ENCODE measurements at places on chromosomes 7 and 10. TPM values are rescaled to one million over a fixed set of nuclear protein-coding genes. Genes with fewer than 3 reads are reported as not detected.
A peak's percentile ranks its signal among the peaks of the same experiment; 100 is the strongest.

The GPR37 gene
- 1.2 TPM for polyA plus RNA-seq

The PTPRZ1 gene
- 2.7 TPM for polyA plus RNA-seq

The TAF3 gene
- polyA plus RNA-seq, result 10.9 TPM

The BHLHA15 gene
- 0.19 TPM for polyA plus RNA-seq

- no peak for DNase-seq
These were observed 20.7 kb downstream of the ADRB1 start for GRCh38 chr10:114064151-114065048.

- no peak for DNase-seq
These were observed 298.7 kb downstream of the GFRA1 start for GRCh38 chr10:115974351-115974750.

DNA sequence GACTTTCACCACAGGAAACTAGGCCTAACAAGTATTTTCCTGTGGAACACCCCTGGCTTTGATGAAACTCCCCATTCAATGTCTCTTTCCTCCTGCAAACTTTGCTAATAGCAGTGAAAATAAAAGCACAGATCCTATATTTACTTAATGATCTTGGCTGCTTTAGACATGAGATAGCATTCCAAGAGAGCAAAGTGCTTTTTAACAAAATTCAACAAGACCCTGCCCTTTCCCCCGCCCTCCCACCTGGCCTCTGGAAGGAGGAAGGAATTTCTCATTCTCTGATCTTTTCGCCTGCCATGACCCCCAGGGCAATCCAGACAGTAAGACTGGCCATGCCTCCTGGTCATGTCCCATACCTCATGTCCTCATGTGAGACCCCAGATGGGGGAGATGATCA, 185.7 kb downstream of the KCNMA1 start:
- no peak for DNase-seq

DNA sequence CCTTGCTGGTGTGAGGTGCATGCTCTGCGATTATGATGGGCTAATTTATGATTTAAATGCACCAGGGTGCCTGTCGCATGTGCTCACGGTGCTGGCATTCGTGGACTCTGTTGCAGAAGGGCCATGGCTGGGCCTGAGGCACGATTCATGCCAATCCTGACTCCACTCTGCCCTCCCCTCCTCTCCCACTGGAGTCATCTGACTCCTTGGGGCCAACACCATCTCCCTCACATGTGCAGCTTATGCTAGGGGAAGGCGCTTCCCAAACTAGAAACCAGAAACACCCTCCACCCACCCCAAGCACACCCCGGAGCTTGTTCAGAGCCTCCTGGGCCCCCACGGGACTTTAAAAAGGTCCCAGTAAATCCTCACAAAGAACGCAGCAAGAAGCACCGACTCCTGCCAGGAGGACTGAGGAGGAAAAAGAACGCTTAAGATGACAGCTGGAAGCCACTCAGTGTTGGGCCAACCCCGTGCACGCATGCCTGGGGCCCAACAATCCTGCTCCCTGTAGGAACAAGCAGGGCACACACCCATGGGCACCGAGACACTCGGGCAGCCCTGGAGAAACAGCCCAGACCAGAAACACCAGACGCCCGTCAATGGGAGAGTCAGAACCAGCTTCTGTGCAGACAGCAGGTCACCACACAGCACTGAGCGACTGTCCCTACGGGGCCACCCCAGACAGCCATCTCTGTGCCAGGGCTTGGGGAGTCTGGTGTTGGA, 14.1 kb downstream of the BRI3 start:
- DNase-seq, result no peak

DNA sequence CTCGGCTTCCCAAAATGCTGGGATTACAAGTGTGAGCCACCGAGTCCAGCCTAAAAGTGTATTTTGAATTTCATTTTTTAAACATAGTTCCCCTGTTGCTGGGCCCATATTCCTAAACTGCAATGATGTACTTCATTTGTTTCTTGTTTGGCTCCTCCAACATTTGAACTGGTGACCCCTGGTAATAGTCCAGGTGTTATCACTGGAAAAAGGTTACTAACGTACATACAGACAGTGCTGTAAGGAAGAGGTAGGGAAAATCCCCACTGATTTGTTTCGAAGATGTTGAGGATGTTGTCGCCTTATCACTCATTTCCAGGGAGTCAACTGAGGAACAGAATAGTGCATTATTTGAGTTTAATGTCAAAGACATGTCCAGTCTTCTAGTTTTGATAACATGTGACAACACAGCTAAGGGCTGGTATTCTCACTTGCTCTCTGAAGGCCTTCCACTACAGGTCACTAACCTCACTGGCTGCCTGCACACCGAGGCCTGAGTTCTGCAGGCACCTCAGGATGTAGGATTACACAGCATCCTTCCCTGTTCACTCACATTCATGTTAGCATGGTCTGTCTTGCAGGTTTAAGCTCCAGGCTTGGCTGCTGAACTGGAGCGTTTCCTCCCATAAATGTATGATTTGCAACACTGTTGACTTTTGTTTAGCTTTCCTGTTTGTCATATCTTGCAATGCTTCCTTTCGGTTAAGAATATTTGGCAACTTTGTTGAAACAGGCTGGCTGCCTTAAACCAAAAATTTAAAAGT, 362.8 kb downstream of the INHBA start:
- DNase-seq, result peak; percentile 13

- DNase-seq, result no peak
These were observed 51.3 kb downstream of the TSPAN12 start for GRCh38 chr7:120806669-120807068.

- DNase-seq, result no peak
These were observed 36.6 kb upstream of the ZNRF2 start for GRCh38 chr7:30247541-30248401.

DNA sequence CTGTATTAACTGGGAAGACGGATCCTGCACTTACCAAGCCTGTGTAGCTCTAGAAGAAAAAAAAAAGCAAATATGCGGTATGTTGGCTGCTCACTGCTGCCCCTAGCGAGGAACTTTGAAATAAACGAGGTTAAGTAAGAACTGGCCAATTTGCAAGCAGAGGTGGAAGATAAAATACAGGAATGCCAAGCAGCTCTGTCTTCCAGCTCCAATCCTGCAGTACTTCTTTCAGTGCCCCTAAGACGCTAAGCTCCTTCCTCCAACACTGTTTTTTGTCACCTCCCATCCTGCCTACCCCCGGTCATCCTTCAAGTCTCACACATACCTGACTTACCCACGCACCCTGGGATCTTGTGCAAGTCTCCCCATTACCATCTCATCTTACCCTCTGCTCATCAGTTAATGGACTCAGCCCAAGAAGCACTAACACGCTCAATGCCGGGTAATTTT, 809 bp downstream of the C10orf143 start:
- DNase-seq, result peak; percentile 92

- DNase-seq, result no peak
These were observed 42.9 kb downstream of the CCDC3 start for GRCh38 chr10:12958546-12959110.

- DNase-seq, result no peak
These were observed 628.4 kb downstream of the PARD3 start for GRCh38 chr10:34186745-34187144.

DNA sequence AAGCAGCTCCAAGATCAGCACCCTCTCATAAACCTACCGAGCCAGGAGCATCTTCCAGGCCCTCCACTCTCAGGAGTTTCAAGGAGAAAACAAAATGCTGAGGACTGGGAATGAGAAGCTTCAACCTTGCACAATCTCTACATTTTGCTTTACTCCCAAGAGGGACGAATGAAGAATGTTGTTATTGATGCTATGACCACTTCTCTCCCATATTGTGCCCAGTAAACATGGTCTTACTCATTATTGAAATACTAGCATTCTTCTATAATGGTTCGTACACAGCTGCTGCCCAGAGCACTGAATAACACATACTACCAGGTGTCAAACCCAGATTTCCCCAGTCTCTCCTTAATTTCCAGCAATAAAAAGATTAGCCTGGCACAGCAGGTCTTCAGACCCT, 63.4 kb upstream of the BET1 start:
- DNase-seq, result no peak

DNA sequence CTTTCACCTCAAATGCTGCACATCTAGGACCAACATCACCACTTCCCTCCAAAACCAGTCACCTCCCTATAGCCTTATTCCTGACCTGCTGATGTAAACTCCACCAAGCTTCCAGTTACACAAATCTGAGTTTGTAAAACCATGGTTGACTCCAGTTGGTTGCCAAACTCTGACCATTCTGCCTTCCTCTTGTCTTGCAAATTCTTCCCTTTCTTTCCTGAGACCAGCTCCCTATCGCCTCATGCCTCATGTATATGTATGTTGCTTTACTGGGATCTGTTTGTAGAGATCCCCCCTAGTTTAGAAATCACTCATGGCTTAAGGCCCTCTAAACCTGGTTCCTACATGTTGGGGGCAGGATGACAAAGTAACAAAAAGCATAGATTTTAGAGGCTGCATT, 31.3 kb downstream of the PAX2 start:
- DNase-seq, result no peak

- DNase-seq, result no peak
These were observed 11.4 kb downstream of the IRF5 start for GRCh38 chr7:128948976-128949760.

DNA sequence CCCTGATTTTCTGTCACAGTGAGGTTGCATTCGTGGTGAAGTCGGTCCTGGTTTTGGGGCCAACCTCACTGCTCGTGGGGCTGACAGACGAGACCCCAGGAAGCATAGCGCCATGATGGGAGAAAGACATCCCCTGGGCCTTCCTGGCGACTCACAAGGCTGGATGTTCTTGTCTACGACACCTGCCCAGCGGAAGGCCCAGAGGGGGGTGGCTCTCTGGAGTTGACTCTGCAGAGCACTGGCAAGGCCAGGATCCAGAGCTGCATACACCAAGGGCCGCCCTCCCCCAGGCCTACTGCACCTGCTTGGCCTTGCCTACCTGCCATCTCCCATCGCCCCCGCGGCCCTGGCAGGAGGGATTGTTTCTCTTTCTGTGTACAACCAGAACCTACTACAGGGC, 608.9 kb downstream of the PTPRN2 start:
- DNase-seq, result no peak

DNA sequence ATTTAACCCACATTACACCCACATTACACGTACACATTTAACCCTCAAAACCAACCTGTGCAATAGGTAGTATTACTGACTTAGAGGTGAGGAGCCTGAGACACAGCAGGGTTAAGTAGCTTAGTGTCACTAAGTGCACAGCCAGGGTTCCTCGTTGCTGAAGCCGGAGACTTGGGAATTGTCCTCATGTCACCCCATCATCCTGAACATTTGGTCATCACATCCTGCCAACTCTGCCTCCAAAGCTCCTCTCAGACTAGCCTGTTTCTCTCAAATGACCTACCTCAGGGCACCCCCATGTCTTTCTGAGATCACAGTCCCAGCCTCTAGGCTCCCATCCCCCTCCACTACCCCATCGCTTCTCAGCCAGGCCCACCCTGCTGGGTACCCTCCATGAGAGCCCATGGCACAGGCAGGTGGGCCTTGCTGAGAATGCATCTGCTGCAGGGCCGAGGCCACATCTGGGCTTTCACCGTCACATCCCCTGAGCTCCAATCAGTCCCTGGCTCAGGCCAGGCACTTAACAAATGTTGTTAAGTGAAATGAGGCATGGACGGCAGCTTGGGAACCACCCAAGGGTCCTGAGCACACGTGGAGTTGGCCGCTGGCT, 21.1 kb upstream of the PCBD1 start:
- DNase-seq, result no peak

Data from renal cortex interstitium (tissue), 15 donors.